ENCODE measurements at places on chromosomes 5 and 9.
A peak's percentile ranks its signal among the peaks of the same experiment; 100 is the strongest.

GRCh38 chr5:145668714-145669113 lies 166.4 kb downstream of the PRELID2 start:
- DNase-seq = no peak

DNA sequence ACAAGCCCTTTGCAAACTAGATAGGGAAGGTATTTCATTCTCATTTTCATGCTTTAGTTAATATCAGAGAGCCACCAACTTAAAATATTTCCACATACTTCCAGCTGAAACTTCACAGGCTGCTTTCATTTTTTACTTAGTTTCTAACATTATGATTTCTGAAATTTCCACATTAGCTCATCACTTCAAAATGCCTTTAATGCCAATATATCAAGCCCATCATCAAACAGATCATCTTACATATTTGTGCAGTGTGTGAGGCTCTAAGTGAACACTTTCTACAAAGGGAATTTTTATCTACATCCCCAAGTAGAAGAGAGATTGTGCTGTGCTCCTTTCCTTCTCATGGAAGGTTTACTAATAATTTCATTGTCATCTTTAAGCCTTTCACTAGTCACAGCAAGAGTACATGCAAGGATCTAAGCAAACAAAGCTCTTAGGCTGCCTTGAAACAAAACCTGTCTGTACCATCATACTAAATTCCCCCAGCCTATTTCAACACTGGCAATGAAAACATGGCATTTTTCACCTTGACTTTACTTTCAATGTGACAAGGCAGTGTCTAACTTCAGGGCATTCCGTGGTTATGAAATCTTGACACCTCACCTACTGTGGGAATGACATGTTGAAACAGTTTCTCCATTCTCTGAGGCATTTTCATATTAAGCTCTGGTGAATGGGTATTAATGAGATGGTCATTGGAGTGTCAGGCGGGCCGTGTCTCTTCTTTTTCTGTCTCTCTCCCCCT lies 45.4 kb downstream of the PPP2R2B start:
- no peak for DNase-seq

- DNase-seq = no peak
Measured at GRCh38 chr5:151127926-151128325, 29.7 kb downstream of the ANXA6 start.

- DNase-seq = no peak
Measured at GRCh38 chr5:151270599-151270998, 17.6 kb downstream of the GM2A start.

DNA sequence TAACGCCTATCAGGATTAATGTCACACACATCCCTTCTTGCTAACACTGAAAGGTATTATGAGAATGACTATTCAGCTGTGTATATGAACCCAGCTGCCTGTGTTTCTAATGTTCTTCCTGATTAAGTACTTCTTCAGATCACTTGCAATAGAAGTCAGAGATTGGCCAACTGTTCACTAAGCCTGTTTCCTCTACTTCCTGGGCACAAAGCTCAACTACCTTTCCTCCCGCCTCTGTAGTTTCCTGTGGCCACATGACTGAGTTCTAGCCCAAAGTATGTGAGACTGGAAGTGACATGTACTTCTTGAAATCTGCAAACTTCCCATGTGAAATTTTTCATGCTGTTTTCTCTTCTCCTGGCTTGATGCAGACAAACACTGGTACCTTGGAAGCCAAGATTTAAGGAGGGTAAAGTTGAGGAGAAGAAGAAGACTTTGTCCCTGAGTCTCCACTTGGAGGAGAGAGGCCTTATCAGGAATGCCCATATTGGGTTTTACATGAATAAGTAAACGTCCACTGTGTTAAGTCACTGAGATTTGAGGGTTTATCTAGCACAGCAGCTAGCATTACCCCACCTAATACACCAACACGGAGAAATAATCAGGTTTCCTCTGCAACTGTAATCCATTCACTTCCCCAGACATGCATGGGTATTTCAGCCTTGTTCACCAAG lies 58.6 kb downstream of the SLIT3 start:
- DNase-seq = no peak

DNA sequence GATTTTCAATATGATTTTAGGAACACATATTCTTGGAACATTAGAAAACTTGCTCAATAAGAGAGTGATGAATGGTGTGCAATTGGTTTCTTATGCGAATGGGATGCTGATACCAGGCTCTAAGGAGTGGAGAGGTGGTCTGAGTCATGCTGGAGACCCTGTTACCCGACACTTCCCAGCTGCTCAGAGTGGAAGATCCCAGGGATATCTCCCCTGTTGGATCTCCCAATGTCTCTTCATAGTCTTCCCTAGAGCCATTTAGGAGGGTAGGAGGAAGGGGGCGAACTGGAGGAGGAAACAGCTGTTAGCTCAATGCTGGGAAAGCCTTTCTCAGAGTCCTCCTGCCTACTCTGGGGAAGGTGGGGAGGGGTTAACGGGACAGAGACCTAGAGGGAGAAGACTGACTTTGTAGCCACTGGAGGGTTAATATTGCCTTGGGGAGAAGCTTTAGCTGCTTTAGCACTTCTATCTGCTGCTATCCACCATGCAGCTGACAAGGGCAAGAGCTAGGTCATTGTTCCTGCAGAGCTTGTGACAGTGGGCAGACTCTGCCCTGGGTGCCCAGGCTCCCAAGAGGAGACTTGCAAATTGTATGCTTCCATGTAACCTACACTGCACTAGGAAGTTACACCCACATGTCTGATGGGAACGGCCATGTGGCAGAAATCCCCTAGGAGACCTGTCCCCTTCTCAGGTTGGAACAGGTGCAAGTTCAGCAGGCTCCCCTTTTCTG lies 301.0 kb downstream of the GADD45G start:
- no peak for DNase-seq

- DNase-seq = no peak
Measured at GRCh38 chr5:5340206-5340729, 82.2 kb upstream of the ICE1 start.

- DNase-seq = no peak
Measured at GRCh38 chr5:113325054-113325453, 109.7 kb downstream of the TSSK1B start.

- no peak for DNase-seq
Measured at GRCh38 chr9:81652058-81652687, 37.2 kb downstream of the TLE1 start.

DNA sequence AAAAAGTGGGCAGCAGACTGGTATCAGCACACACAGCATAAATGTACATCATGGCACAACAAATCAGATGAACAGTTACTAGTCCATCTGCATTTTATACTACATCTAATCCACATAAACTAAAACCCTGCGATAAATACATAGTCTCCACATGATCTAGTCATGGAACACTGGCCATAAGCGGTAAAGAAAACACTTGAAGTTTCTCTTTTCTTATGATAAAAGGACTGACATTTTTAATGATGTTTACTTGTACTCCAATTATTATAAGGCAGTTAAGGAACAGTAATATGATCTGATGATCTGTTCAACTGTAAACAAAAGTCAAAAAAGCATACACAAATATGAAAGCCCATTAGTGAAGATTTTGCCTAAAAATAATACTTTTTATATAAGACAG lies 112.5 kb downstream of the MPDZ start:
- DNase-seq = no peak

DNA sequence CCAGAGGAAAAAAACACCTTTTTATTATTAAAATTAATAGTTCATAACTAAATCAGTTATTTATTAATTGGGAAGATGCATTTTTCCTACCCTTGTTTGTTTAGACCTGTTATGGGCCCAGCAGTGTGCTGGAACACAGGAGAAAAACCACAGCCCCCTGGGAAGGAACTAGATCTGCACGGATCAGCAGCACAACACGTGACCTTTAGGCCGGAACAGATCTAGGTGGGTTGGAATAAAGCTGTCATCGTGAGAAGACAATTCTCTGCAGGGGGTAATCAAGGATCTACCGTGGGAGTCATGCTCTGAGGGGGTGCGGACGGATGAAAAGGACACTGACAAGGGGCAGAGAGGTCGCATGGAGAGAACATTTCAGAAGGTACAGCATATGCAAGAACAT lies 95.8 kb upstream of the SPATA31C2 start:
- DNase-seq = no peak

DNA sequence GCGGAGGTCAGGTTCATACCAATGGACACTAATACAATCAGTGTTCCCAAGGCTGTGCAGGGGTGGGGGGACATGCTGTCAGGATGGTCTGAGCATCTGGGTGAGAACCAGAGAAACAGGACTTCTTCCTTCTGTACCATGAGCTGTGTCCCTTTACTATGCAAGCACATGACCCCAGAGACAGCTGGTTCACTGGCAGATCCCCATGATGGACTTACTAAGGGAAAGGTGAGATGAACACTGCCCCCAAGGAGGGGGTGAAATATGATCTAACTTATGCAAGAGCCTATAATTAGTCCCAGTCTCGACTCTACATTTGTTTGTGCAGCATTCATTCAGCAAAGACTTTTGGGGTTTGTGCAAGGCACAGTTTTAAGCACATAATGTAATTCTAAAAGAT lies 91.4 kb downstream of the LIFR start:
- no peak for DNase-seq

GRCh38 chr5:89457411-89458331 lies 574.7 kb upstream of the MEF2C start:
- no peak for DNase-seq

DNA sequence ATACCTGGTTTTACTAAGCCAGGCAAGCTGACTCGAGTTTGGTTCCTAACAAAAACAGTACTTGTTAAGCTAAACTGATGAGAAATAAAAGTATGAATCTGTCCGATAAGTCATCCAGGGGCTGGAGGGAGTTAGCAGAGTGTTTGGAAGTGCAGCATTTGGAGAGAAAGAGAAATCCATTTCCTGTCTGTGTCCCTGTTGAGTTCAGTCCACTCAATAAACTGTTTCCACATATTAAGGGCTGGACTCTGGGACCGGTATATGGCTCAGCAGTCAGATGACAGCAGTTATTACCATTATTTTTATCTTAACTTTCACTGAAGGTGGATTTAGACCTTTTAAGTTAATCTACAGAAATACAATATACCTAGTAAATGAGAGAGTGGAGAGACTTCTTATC lies 130.6 kb upstream of the ADRA1B start:
- DNase-seq = no peak

GRCh38 chr5:173326501-173326960 lies 1.7 kb downstream of the STC2 start:
- DNase-seq = no peak

DNA sequence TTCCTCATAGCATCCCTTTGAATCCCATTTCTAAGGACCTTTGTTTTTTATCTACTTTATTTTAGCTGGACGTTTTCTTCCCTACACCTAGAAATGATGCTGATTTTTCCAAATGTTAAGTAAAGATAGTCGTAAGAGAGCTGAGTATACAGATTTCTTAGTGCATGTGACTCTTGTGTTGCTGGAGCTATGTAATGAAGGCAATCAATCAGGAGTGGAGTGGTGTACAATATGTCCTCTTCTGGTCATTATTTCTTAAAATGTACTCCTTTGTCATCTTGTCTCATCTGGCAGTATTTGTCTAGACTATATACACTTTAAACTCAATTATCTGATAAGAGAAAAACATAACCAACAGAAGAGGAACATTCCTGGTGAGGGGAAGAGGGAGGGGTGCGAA lies 13.5 kb downstream of the GAPT start:
- no peak for DNase-seq

- DNase-seq = no peak
Measured at GRCh38 chr9:69674716-69675438, 2.7 kb upstream of the APBA1 start.

GRCh38 chr9:91758491-91758981 lies 191.5 kb downstream of the ROR2 start:
- no peak for DNase-seq

GRCh38 chr5:4518903-4519672 lies 621.0 kb upstream of the ADAMTS16 start:
- DNase-seq = no peak

DNA sequence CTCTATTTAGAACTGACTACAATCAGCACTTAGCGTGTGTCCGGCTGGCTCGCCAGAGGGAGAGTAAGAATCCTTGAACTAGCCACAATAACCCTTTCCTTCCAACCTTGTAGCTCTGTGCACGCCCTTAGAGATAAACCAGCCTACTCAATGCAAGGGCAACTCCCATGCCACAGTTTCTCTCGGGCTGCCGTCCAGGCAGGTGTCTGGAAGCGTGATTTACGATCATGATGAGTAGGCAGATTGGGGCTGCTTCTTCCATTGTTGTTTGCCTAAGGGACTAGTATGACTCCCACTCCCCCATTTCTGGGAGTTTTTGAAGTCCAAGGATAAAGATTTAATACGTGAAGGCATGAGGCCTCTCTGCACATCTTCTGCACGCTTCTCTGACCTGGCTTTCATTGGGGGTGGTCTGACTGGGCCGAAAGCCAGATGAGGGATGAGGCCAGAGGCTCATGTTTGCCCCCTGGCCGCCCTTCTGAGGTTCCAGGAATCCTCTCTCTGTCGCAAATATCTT lies 134.0 kb upstream of the MYO10 start:
- DNase-seq = peak; percentile 40

GRCh38 chr5:107593009-107593408 lies 77.7 kb downstream of the EFNA5 start:
- DNase-seq = no peak

DNA sequence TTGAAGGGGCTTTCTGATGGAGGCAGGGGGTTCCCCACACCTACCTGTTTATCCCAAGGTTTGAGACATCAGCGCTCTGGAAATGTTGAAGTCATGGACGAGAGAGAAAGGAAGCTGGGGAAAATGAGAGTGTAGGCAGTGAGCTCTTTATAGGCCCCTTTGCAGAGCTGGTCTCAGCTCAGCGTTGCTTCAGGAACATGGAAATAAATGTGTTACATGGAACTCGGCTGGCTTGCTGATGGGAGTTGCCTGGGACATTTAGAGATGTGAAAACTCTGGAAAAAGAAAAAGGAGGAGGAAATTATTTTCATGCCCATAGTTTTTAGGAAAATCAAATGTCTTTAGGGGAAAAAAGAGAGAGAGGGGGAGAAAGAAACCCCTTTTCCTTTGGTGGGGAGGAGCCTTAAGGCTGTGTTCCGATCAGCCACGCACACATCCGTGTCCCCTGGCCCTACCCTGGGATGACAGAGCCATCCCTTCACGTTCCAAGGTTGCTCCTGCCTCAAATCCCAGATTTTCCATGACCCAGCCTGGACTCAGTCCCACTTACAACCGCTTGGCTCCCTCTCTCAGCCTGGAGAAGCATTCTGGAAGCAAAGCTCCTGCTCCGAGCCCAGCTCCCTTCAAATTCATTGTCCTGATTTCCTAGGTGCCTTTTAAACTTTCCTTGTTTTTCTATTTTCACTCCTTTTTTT lies 78.3 kb downstream of the COL27A1 start:
- no peak for DNase-seq

DNA sequence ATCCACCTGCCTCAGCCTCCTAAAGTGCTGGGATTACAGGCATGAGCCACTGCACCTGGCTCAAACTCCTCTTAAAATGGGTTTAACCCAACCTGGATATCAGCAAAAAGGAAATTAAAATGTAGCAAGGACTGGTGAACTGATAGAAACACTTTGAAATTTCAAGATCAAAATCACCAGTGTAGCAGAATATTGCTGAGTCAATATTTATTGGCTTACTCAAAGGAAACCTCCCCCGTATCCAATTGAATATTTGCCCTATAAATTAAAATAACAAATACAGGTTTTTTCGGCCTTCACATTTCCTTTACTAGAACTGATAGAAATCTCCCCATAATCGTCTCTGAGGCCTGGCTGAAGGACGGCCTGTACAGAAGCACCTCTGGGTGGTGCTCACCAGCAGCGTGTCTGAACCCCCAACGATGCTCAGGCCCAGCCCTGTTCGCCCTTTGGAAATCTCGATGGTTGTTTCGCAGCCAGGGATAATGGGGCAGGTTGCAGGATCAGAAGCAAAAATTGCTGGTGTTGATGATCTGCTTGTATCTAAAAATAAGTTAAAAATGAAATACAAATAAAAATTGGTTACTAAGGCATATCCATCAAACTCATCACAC lies 156.6 kb downstream of the MPDZ start:
- no peak for DNase-seq

Measured in LNCaP clone FGC (cell line).